Occipital lobe (tissue), 3 donors: ENCODE measurements at places on chromosomes 13 and 19. TPM values are rescaled to one million over a fixed set of nuclear protein-coding genes. Genes with fewer than 3 reads are reported as not detected.

- no peak for DNase-seq
Measured at GRCh38 chr13:108993346-108993745, 363.9 kb downstream of the MYO16 start.

- no peak for DNase-seq
Measured at GRCh38 chr19:19094513-19094912, 30.7 kb downstream of the SLC25A42 start.

Gene ERICH6B
- total RNA-seq = not detected

DNA sequence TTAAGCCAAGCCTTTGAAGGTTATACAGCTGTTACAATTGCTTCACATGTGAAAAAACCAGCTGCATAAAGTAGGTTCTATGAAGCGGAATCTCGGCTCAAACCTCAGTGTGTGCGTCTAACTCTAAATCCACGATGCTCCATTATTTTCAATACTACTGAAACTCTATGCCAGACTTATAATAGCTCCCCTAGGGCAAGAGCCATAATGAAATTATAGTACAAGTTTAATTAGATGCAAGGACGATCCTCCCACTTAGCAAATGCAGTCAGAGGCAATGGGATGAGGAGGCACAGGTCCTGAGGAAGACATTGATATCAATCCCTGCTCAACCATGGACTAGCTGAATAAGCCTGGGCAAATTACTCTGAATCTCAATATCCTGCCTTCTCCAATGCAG lies 31.1 kb downstream of the SLC7A1 start:
- DNase-seq = no peak

DNA sequence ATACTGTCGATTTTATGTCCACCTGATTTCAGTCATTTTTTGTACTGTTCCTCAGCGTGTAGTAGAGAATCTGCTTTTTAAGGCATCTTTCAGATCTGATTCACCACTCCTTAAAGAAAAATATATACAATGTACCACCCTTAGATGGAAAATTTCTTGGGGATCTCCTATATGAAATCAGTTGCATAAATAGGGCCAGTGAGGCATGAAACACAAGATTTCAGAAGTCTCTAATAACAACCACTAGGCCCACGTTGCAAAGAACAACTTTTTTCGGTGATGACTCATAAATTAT lies 1.4 kb downstream of the USP12 start:
- DNase-seq = no peak

DNA sequence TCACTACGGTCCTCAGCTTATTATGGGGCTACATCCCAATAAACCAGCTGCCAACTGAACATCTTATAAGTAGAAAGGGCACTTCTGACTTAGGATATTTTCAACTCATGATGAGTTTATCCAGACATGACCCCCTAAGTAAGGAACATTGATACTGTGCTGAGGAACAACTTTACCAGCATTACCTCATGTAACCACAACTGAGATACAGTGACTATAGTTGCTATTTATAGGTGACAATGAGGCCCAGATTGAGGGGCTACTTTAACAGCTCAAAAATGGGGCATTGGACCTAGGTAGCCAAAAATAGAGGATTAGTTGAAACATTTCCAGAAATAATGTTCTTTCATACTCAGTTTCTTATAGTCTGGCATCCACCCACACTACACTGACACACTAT lies 26.8 kb downstream of the SKA3 start:
- DNase-seq = no peak

- DNase-seq = peak; percentile 68
Measured at GRCh38 chr19:58150328-58150921, at the start of gene ZNF329. ZNF329 (minus strand) TSS chr19:58150789; CDS start chr19:58129503, 21,286 bp downstream.

DNA sequence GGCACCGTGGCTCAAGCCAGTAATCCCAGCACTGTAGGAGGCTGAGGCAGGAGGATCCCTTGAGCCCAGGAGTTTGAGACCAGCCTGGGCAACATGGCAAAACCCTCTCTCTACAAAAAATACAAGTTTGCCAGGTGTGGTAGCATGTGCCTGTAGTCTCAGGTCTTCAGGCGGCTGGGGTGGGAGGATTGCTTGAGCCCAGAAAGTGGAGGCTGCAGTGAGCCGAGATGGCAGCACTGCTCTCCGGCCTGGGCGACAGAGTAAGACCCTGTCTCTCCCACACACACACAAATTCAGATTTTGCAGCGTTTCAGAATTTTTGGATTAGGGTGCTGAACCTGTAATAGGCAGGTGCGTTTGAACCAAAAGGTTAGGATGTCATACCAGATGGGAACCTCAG lies 2.2 kb downstream of the RPS11 start:
- DNase-seq = no peak

- DNase-seq = no peak
Measured at GRCh38 chr19:39913682-39914333, 20.6 kb downstream of the FCGBP start.

Gene S1PR2
- 4.7 TPM for total RNA-seq

Gene CYP2A7
- total RNA-seq = 0.78 TPM

- no peak for DNase-seq
Measured at GRCh38 chr19:36771261-36772231, 1.1 kb downstream of the ZNF850 start.
